Caco-2 (cell line): ENCODE measurements at places on chromosomes 6 and 20.
A peak's percentile ranks its signal among the peaks of the same experiment; 100 is the strongest.

- H3K4me1 ChIP-seq, result peaks cover 15% of the 10 kb centered on the region
- H3K27ac ChIP-seq, result no peak overlapping the region
- DNase-seq, result peak; percentile 35
- no peaks in the 10 kb centered on the region for H3K27me3 ChIP-seq
- H3K4me3 ChIP-seq, result peak overlapping the region; percentile 8
- H3K36me3 ChIP-seq, result no peaks in the 10 kb centered on the region
These were observed 73.2 kb downstream of the QRSL1 start for GRCh38 chr6:106702451-106703110.

GRCh38 chr6:150549674-150550101 is 50.0 kb upstream of the PLEKHG1 start:
- no peak for DNase-seq
- H3K4me3 ChIP-seq, result no peak overlapping the region
- no peak overlapping the region for H3K27ac ChIP-seq
- peaks cover 12% of the 10 kb centered on the region; the same call in 1 of the 2 replicates for H3K4me1 ChIP-seq

DNA sequence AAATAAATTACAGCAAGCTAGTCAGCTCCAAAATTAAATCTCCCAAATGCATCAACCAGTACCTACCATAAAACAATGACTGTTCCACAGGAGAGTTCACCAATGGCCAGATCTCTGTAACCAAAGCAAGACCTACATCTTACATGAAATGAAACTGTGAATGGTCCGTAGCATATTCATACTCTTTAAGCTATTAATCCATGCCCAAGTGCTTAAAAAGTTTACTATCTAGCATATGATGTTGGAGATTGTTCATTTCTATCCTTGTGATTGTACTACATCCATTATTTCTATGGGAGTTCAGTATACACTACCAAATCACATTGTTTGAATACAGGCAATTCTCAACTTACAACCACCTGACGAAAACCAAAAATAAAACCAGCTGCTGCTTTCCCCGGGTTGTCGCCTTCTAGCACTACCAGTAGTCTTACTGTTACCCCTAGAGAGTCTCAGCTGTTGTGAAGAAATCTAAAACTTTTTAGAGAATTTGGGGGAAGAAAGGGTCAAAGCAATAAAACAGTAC is 38.0 kb downstream of the HIVEP2 start:
- no peaks in the 10 kb centered on the region for H3K27me3 ChIP-seq
- no peak overlapping the region for H3K27ac ChIP-seq
- H3K36me3 ChIP-seq, result no peaks in the 10 kb centered on the region

GRCh38 chr6:3353213-3353903 is 94.6 kb downstream of the PSMG4 start:
- H3K27ac ChIP-seq, result no peak overlapping the region
- peaks cover 2% of the 10 kb centered on the region; the same call in 1 of the 2 replicates for H3K36me3 ChIP-seq
- no peaks in the 10 kb centered on the region for H3K27me3 ChIP-seq
- no peak overlapping the region for H3K4me3 ChIP-seq
- DNase-seq, result no peak

DNA sequence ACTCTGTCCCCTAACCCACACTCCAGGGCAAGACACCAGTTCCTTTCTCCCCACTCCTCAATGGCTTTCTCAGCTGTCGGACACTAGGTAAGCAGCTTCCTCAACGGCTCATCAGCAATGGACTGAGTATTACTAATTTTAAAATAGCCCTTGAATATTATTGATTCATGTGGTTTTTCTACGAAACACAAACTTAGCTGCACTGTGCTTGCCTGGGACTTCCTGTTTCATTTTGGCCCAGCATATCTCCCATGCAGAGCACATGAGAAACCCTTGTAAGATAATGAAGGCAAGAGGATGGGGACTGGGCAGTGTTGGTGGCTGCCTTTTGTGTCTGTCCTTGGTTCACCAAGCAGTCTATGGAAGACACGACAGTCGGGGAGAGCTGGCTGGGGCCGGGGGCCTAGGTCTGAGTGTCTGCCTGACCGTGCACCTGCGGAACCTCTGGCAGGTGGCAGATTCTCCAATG is 48.9 kb downstream of the RNASET2 start:
- no peak for DNase-seq
- no peaks in the 10 kb centered on the region for H3K4me1 ChIP-seq
- H3K27me3 ChIP-seq, result no peaks in the 10 kb centered on the region
- no peaks in the 10 kb centered on the region for H3K36me3 ChIP-seq
- H3K27ac ChIP-seq, result no peak overlapping the region

- H3K4me3 ChIP-seq, result no peak overlapping the region
- no peaks in the 10 kb centered on the region for H3K36me3 ChIP-seq
- H3K27me3 ChIP-seq, result no peaks in the 10 kb centered on the region
These were observed 37.6 kb downstream of the NR2E1 start for GRCh38 chr6:108203189-108204112.

DNA sequence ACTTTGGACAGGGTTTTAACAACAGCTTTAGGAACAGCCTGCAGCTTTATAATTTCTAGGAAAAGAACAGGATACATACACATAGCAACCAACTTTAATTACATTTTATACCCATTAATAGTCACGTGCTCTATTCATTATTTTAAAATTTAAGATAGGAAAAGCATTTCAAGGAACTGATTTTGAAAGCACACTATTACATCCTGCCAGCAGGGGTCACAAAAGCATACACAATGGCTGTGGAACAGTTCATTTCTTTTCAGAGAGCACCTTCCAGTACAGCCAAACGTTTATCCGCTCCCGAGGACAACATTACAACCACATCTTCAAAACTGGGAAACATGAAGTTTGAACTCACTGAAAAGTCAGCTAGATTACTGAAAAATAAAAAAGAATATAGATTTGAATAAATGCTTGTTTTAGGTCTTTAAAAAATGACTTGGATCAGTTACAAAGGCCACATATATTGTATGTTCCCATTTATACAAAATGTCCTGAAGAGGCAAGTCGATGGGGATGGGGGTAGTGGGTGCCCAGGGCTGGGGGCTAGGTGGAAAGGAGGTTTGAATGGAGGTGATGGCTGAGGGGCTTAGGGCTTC is 104.6 kb upstream of the EXOC2 start:
- no peak overlapping the region for H3K27ac ChIP-seq
- no peaks in the 10 kb centered on the region for H3K27me3 ChIP-seq
- H3K4me3 ChIP-seq, result no peak overlapping the region
- DNase-seq, result peak; percentile 60

GRCh38 chr20:60236613-60237012 is 278.4 kb downstream of the CDH26 start:
- no peaks in the 10 kb centered on the region for H3K36me3 ChIP-seq
- H3K27ac ChIP-seq, result no peak overlapping the region
- H3K27me3 ChIP-seq, result peaks cover 3% of the 10 kb centered on the region
- DNase-seq, result no peak
- H3K4me3 ChIP-seq, result no peak overlapping the region

- H3K4me3 ChIP-seq, result no peak overlapping the region
- H3K4me1 ChIP-seq, result no peaks in the 10 kb centered on the region
- DNase-seq, result peak; percentile 49
- H3K36me3 ChIP-seq, result no peaks in the 10 kb centered on the region
These were observed 13.0 kb downstream of the RPP21 start for GRCh38 chr6:30357678-30358540.

DNA sequence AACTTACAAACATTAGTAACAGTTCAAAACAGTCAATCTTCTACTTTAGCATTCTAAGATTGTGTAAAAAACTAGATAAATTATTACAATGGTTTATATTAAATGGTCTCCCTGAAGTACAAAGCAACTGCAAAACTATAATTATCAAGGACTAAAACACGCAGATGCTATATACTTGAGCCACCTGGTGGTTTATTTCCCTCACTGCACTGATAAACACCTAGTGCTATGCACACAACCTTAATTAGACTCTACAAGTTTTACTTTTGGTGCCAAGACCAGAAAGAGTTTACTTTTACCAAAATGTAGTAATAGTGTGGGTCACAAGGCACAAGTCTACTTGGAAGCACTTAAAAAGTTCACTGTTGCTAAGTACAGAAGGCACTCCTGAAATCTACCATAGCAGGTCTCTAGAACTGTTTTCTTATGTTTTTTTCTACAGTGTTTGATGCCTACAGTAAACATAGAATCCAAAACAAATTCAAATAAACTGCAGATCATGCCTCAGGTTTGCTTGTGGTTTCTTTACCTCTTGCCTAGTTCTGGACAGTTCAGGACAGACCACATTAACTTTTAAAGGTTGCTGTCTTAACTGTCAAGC is 49.2 kb downstream of the GMDS start:
- no peak overlapping the region for H3K27ac ChIP-seq
- no peak for DNase-seq
- no peaks in the 10 kb centered on the region for H3K36me3 ChIP-seq
- H3K4me3 ChIP-seq, result no peak overlapping the region
- no peaks in the 10 kb centered on the region for H3K27me3 ChIP-seq

DNA sequence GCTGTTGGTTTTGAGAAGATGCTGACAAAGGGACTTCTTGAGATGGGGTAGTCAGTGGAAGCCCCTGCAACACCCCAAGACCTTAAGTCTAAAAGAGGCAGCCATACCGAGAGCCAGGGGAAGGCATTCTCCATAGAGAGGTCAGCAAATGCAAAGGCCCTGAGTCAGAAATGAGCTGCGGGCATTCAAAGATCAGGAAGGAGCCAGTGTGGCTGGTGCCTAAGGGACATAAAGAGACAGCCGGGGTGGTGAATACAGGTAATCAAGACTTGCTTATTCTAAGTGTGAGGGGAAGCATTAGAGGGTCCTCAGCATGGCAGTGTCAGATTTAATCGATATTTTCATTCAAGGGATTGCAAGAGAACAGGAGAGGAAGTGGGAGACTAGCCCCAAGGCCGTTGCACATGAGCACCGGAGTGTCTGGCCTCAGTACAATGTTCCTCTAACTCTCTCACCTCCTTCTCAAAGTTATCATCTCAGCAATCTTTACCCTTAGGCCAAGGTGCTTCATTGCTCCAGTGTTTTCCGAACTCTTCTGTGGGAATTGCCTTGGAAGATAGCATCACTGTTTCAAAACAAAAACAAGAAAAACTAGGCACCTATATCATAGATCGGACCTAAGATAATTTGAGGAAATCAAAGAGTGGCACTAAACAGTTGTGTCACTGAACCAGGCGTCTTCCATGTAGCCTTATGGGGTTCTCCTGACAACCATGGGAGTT is 173.2 kb downstream of the DOK5 start:
- no peak for DNase-seq
- no peaks in the 10 kb centered on the region for H3K36me3 ChIP-seq
- no peak overlapping the region for H3K27ac ChIP-seq
- H3K4me1 ChIP-seq, result peaks cover 7% of the 10 kb centered on the region
- H3K4me3 ChIP-seq, result no peak overlapping the region

GRCh38 chr20:3721912-3722311 is 9.5 kb upstream of the SIGLEC1 start:
- no peaks in the 10 kb centered on the region for H3K4me1 ChIP-seq
- no peaks in the 10 kb centered on the region; the same call in 1 of the 2 replicates for H3K27me3 ChIP-seq
- no peak for DNase-seq
- no peak overlapping the region for H3K27ac ChIP-seq
- H3K4me3 ChIP-seq, result no peak overlapping the region
- H3K36me3 ChIP-seq, result no peaks in the 10 kb centered on the region

DNA sequence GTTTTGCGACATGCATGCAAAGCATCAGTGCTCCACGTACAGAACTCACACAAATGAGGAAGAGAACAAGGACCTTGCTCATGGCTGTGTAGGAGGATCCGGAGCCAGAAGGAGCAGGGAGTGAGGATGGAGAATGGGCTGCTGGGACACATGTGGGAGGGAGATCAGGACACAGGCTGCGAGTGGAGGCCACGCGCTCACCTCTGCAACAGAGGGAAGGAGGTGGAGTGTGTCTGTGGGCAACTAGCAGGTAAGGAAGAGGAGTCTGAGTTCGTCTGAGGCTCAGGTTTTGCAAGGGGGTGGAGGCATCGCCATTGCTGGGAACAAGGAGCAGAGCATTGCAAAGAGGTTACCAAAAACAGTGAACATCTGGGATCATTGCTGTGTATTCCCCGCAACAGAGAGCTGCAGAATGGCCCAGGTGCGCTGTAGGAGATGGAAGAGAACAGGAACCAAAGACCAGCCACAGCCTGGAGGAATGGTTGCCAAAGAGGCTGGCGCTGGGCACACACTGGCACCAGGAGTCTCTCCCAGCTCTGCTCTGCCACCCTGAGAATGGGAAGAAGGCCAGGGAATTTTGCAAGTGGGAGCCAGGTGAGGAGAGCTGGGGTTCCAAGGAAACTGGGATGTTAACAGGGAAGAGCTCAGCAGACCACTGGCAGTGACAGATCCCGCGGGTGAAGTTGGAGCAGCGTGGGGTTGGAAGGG is 90.0 kb upstream of the RPS6KA2 start:
- no peaks in the 10 kb centered on the region for H3K4me1 ChIP-seq
- no peak for DNase-seq
- no peaks in the 10 kb centered on the region for H3K36me3 ChIP-seq
- no peaks in the 10 kb centered on the region; the same call in 1 of the 2 replicates for H3K27me3 ChIP-seq
- no peak overlapping the region for H3K27ac ChIP-seq

GRCh38 chr6:136719280-136720044 is 72.8 kb downstream of the MAP3K5 start:
- H3K27ac ChIP-seq, result no peak overlapping the region
- H3K36me3 ChIP-seq, result no peaks in the 10 kb centered on the region
- H3K27me3 ChIP-seq, result no peaks in the 10 kb centered on the region

GRCh38 chr6:7899101-7899888 is 11.3 kb downstream of the TXNDC5 start:
- no peak overlapping the region for H3K27ac ChIP-seq
- no peaks in the 10 kb centered on the region for H3K27me3 ChIP-seq
- peak; percentile 44 for DNase-seq
- peaks cover 10% of the 10 kb centered on the region for H3K4me1 ChIP-seq
- H3K4me3 ChIP-seq, result no peak overlapping the region

DNA sequence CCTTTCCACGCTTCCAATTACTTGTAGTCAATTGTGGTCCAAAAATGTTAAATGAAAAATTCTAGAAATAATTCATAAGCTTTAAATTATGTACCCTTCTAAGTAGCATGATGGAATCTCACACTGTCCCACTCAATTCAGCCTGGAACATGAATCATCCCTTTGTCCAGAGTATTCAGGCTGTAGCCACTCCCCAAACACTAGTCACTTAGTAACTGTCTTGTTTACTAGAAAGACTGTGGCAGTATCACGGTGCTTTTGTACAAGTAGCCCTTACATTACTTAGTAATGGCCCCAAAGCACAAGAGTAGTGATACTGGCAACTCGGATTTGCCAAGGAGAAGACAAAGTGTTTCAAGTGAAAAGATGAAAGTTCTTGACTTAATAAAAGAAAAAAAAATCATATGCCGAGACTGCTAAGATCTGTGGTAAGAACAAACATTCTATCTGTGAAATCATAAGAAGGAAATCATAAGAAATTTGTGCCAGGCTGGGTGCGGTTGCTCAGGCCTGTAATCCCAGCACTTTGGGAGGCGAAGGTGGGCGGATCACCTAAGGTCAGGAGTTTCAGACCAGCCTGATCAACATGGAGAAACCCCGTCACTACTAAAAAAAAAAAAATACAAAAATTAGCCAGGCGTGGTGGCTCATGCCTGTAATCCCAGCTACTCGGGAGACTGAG is 168.5 kb upstream of the SIM1 start:
- H3K27ac ChIP-seq, result peak overlapping the region; percentile 65
- H3K36me3 ChIP-seq, result no peaks in the 10 kb centered on the region
- no peak for DNase-seq
- H3K4me3 ChIP-seq, result no peak overlapping the region
- no peaks in the 10 kb centered on the region for H3K27me3 ChIP-seq
- 0 out of 2 replicates have a peak, but pooled peaks cover 4% of the 10 kb centered on the region for H3K4me1 ChIP-seq

GRCh38 chr20:58800134-58800871 is 50.4 kb downstream of the GNAS-AS1 start:
- no peak overlapping the region for H3K27ac ChIP-seq
- no peak for DNase-seq
- no peak overlapping the region for H3K4me3 ChIP-seq
- no peaks in the 10 kb centered on the region; the same call in none of the 2 replicates for H3K27me3 ChIP-seq
- no peaks in the 10 kb centered on the region for H3K4me1 ChIP-seq
